Pancreas (tissue), 10 donors: ENCODE measurements at places on chromosomes 3 and 15. TPM values are rescaled to one million over a fixed set of nuclear protein-coding genes. Genes with fewer than 3 reads are reported as not detected.

DNA sequence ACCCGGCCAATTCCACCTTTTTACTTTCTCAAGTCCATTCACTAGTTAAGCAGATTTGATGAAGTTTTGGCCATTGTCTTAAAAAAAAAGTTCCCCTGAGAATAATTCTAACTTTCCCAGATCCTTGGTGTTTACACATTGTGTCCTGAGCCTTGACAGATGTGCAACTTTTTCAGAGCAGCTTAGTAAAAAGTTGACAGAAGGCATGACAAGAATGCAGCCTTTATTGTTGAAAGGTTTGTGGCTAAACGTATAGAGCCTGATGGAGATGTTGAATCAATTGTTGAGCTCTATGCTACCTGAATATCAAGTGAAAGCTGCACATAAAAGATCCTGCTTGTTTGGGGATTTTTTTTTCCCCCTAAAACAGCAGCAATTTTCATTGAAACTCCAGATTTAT, 75.3 kb upstream of the CMTM7 start:
- DNase-seq, result no peak

DNA sequence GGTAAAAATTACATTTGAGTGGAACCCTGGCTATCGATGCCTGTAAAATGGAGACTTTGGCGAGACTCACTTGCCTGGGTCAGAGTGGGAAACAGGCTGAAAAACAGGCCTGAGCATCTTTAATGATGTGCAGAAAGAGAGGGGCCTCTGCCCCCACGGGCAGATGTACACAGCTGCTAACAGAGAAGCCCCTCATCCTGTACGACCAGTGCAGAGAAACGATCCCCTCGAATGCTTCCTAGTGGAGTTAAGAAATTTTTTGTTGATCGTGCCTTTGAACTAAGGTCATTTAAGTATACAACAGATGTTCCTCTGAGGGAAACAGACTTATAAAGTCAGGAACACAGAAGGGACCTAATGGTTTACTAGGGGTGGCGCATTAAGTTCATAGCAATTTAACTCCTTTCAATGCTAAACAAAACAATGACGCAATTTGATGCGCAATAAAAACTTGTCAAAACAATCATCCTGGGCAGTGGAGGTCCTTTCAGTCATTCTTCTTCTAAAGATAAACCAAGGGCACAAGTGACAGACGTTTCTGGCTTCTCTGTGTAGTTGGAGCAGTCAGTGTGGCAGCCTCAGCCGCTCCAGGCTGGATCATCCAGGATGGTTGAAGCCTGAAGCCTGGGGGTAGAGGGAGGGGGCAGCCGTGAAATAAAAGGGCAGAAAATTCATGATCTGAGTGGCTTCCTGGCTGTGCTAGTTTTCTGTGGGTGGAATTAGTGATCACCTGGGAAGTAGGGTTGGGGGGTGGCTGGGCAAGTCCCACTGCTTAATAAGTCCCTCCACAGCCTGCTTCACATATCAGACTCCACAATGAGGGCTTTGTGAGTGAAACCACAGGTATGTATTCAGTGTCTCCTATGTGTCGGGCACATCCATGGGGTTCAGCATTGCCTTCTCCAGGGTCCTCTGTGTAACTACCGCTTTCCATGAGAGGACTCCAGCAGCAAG, 50.8 kb upstream of the MRPS22 start:
- DNase-seq, result no peak

GRCh38 chr3:36859494-36859893, 85.4 kb downstream of the TRANK1 start:
- no peak for DNase-seq

GRCh38 chr15:52579852-52580251, 11.0 kb upstream of the ARPP19 start:
- DNase-seq, result no peak

- DNase-seq, result no peak
Observed at GRCh38 chr3:177753451-177754155, 556.3 kb upstream of the TBL1XR1 start.

- DNase-seq, result peak; percentile 64
Observed at GRCh38 chr3:42653560-42654330, at the start of gene ZBTB47. Gene ZBTB47, plus strand, starts transcription at chr3:42653697. Its CDS starts 4,659 bp downstream, at chr3:42658356.

The CASR gene
- total RNA-seq, result 9.0 TPM

The GOLGA8H gene
- total RNA-seq, result 0.95 TPM

The SCG5 gene
- total RNA-seq, result 70.6 TPM
